ENCODE measurements at places on chromosomes 2 and 18. TPM values are rescaled to one million over a fixed set of nuclear protein-coding genes. Genes with fewer than 3 reads are reported as not detected.

DNA sequence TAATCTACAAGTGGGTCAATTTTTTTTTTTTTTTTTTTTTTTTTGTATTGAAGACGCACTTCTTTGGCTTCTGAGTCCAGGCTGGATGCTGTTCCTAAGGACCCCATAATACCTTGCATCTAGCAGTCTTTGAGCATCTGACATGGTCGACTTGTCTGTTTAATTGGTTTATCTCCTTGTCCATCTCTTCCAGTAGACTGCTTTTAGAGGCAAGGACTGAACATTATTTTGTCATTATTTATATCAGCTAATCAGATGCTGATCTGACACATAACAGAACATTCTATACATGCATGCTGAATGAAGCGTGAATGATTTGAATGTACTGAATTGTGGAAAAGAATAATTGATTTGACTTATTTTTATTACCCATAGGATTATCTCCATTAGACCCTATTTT is 118.7 kb downstream of the CDH7 start:
- no peak for DNase-seq

DNA sequence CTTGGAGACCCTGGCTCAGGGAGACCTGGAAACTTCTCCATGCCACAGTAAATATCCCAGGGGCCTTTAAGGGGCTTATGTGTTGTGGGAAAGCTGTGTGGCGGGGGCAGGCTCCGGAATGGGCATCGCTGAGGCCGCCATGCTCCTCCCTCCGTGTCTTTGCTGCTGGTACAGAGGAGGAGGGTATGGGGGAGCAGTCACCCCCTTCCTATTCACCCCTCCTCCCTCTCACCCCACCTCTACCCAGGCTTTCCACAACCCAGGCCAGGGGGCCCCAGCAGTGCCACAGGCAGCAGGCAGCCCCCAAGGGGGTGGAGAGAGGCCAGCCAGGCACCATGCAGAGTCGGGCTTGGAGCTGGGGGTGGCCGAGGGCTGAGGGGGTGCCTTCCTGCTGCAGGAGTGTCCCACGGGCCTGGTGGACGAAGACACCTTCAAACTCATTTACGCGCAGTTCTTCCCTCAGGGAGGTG is 28.0 kb upstream of the FAHD2A start:
- DNase-seq, result no peak

GRCh38 chr2:8803658-8804379 is 33.6 kb downstream of the KIDINS220 start:
- no peak for DNase-seq

- no peak for DNase-seq
Measured at GRCh38 chr2:56934866-56935265, 751.1 kb downstream of the CCDC85A start.

GRCh38 chr2:62343636-62344337 is 147.9 kb downstream of the B3GNT2 start:
- DNase-seq, result no peak

GRCh38 chr2:129902731-129903585 is 76.5 kb upstream of the RAB6C start:
- no peak for DNase-seq

GRCh38 chr2:218710334-218710686 is 325 bp upstream of the TTLL4 start:
- DNase-seq, result no peak

DNA sequence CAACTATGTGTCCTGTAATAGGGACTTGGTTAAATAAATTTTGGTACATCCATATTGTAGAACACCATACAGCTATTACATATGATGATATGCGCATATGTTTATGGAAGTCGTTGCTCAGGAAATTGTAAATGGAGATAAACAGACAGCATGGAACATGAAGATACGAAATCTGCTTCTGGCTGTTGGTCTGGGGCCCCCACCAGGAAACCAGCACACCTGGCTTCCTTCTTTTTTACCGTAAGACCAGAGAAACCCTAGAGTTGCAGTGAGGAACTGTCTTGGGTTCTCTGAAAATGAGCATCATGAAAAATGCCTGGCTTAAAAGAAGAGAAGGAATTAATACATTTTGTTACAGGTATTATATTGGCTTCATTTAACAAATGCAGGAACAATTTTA is 40.8 kb downstream of the SPTBN1 start:
- DNase-seq, result no peak

GRCh38 chr2:105929516-105929915 is 184.8 kb downstream of the NCK2 start:
- no peak for DNase-seq

GRCh38 chr2:67320861-67321587 is 76.1 kb upstream of the ETAA1 start:
- no peak for DNase-seq

DNA sequence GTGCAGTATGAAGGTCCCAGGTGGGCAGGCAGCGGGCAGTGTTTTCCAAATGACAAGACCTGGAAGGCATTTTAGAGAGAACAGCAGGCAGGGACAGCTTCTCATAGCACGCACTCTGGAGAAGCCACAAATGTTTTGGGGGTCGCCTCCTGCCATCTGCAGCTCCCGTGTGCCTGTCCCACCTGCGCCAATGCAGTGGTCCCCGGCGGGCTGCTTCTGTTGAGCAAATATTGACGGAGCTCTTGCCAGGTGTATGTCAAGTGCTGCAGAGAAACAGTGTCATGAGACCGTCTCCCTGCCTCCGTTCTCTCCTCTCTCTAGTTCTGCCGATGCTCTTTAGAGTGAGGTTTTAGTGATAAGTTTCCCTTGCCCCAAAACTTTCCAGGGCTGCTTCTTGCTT is 174.8 kb downstream of the LDLRAD4 start:
- DNase-seq, result no peak

DNA sequence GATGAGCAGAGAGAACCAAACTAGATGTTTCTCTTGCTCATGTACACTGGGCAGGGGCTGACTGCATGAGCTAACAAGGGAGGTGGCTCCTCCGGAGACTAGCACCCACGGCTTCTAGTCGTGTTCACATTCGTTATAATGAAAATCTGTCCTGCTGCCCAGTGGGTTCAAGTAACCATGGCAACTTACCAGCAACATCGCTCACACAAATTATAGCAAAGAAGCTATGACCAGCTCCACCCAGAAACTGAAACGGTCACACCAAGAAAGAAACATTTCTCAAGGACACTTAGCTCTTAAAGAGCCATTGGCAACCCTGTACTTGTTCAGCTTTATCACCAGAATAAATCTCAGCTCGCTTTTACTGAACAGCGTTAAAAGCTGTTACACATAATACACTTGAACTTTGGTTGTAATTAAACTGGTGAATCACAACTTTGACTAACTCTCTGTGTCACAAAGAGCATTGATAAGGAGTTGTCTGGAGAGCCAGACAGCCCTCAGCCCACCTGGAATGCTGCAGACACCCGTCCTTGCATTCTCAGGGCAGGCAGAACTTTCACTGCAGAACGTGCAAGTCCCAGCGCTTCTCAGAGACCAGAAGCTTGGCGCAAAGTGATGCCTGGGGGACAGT is 141.2 kb downstream of the PID1 start:
- DNase-seq, result peak; percentile 31

GRCh38 chr2:237935740-237936452 is 30.9 kb upstream of the UBE2F start:
- DNase-seq, result no peak

DNA sequence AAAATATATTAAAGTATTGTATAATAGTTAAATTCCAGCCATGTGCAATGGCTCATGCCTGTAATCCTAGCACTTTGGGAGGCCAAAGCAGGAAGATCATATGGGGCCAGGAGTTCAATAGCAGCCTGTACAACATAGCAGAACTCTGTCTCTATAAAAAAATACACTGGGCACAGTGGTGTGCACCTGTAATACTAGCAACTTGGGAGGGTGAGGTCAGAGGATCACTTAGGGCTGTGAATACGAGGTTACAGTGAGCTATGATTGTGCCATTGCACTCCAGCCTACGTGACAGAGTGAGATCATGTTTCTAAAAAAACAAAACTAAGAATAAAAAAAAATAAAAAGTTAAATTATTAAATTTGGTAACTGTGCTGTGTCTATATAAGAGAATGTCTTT is 36.1 kb downstream of the ZRANB3 start:
- no peak for DNase-seq

GRCh38 chr2:100292022-100292580 is 30.2 kb downstream of the LONRF2 start:
- no peak for DNase-seq

DNA sequence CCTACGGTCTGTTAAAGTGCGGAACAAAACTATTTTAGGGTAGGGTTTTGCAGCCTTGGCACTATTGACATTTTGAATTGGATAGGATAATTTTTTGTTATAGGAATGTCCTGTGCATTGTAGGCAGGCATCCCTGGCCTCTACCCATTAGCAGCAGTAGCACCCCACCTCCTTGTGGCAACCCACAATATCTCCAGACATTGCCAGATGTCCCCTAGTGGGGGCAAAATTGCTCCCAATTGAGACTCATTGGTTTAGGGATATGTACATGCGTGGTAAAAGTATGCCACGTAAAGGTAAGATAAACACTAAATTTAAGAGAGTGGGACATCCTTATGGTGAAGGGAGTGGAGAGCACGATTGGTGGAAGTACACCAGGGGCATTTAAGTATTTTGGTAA is 4.6 kb downstream of the MIB1 start:
- DNase-seq, result no peak

GRCh38 chr2:197204519-197205250 is 105.9 kb downstream of the ANKRD44 start:
- DNase-seq, result no peak

GRCh38 chr2:85018049-85018447 is 47.1 kb downstream of the KCMF1 start:
- DNase-seq, result no peak

DNA sequence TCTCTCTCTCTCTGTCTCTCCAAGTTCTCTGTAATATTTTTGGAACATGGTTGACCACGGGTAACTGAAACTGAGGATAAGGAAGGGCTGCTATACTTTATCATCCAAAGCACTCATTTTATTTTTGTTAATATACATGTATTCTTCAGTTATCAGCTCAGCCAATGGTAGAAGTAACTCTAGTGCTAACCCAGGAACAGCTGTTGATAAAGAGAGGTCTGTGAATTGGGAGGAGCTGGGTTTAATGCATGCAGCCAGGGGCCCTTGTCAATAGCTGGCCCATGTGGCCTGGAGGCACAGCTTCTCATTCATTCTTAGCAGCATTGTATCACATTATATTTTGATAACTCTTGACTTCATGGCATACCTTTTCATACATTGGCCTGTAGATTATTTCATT is 401.6 kb downstream of the EPHA4 start:
- no peak for DNase-seq

The KIAA2012 gene
- total RNA-seq, result not detected

The LRATD1 gene
- total RNA-seq, result 1.7 TPM

The RBM44 gene
- total RNA-seq, result 0.32 TPM

The UCN gene
- 0.55 TPM for total RNA-seq

The NRBP1 gene
- 53.1 TPM for total RNA-seq

The TSPYL6 gene
- not detected for total RNA-seq

The LIMS3 gene
- 2.6 TPM for total RNA-seq

The PRKAG3 gene
- total RNA-seq, result 0.12 TPM

The CKAP2L gene
- total RNA-seq, result 0.10 TPM

The ZNF385B gene
- 4.1 TPM for total RNA-seq

The TLX2 gene
- not detected for total RNA-seq

The L3MBTL4 gene
- total RNA-seq, result 0.89 TPM

The MROH2A gene
- total RNA-seq, result not detected

The WDR35 gene
- total RNA-seq, result 5.1 TPM

All from left ventricle myocardium superior (tissue), 1 donor.